ENCODE measurements at places on chromosomes 4 and X.

- DNase-seq, result no peak
These were observed 28.2 kb upstream of the HMGB3 start for GRCh38 chrX:150954951-150955350.

GRCh38 chr4:18675586-18676525, 654.3 kb upstream of the LCORL start:
- no peak for DNase-seq

- DNase-seq, result no peak
These were observed 113.7 kb downstream of the PARM1 start for GRCh38 chr4:75046641-75047040.

DNA sequence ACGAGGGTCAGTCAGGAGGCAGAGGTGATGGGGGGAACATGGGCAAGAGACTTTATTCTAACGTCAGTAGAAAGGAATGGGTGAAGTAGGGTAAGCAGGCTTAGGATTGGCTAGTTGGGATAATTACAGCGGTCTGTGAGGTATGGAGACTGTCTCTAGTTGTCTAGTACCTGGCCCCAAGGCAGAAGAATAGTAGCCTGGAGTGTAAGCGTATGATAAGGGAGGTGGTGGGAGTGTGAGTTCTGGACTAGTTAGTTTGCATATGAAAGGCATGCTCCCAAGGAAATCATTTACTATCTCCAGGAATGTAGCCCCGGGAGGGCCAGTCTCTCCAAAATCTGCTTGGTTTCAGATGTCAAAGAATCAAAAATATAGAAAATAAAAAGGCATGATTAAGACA, 219.6 kb upstream of the ANXA3 start:
- no peak for DNase-seq

GRCh38 chrX:9482408-9482807, 17.6 kb downstream of the TBL1X start:
- no peak for DNase-seq

DNA sequence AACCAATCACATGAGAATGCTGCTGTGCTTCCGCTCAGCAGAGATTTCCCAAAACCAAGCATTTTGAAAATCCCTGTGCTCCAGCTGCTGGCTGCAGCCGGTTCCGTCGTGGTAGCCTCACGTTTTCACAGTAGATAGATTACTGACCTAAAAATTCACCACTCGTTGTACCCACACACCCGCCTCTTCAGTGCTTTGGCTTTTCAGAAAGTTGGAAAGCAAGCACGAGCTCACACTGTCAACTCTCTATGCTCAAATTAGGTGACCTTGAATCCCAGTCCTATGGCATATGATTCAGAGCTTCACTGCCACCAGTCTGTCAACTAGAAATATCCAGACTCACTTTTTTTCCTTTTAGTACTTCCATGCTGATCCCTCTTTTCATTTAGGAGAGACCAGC, 168.9 kb downstream of the DCTD start:
- no peak for DNase-seq

- DNase-seq, result no peak
These were observed 75.5 kb downstream of the ANXA10 start for GRCh38 chr4:168167714-168168284.

GRCh38 chrX:13836575-13836974, 19.7 kb upstream of the GPM6B start:
- no peak for DNase-seq

GRCh38 chr4:156241896-156242295, 288.2 kb upstream of the CTSO start:
- DNase-seq, result no peak

GRCh38 chr4:40414673-40415072, 79.5 kb downstream of the CHRNA9 start:
- DNase-seq, result no peak

DNA sequence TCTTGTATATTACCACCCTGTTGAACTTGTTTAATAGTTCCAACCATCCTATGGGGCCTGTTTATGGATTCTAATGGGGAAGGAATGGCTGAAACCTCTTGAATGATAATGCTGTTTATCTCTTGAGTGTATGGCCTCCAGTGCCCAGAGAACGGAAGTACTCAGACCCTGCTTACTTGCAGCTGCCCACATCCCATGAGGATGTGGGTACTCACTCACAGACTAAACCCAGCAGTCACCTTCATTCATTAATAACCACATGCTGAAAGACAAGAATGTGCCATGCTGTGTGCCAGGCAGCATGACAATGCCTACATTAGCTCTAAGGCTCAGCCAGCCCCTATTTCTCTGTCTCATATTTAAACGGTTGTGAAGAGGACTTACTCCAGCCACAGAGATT, 5.9 kb upstream of the ARMCX5 start:
- DNase-seq, result no peak

- DNase-seq, result no peak
These were observed 155.6 kb downstream of the BTC start for GRCh38 chr4:74638689-74639088.

Measured in amygdala (tissue), 56 donors.